HCEC 1CT (cell line): ENCODE measurements at places on chromosomes 7 and 10.

DNA sequence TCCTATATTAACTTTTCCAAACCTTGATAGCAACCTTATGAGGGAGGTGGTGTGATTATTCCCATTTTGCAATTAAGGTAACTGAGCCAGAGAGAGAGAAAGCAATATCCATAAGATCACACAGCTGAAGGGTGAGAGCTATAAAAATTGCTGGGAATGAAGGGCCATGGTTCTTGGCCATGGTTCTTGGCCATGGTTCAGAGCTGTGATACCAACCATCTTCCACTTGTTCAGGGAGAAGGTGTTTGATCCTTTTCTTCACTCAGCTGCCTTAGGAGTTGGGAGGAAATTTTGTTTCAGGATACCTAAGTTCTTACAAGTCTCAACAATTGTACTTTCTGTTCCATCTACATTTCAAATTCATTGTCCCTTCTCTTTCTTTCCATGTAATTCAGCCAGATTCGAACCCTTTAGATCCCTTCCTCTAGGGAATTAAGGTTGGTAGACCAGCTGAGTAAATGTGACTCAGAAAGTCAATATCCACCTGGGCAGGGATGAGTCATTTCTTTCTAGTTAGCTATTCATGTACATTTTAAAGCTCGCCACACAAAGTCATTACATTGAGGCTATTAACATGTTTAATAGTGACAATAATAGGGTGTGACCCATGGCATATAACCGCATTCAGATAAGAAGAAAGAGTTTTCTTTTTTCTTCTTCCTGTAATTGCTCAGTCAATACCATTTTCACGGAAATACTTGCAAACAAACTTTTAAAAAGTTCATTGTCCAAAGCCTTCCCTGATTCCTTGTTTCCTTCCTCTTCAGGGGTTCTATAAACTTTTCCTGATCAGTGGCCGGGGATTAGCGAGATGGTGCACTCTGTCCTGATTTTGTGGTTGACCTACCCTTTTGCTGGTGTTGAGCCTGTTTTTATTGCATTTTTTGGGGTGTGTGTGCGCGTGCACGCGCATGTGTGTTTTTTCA is 143.4 kb downstream of the TCF7L2 start:
- DNase-seq: peak; percentile 47

GRCh38 chr10:48577158-48577557 is 27.7 kb downstream of the ARHGAP22 start:
- DNase-seq: no peak

DNA sequence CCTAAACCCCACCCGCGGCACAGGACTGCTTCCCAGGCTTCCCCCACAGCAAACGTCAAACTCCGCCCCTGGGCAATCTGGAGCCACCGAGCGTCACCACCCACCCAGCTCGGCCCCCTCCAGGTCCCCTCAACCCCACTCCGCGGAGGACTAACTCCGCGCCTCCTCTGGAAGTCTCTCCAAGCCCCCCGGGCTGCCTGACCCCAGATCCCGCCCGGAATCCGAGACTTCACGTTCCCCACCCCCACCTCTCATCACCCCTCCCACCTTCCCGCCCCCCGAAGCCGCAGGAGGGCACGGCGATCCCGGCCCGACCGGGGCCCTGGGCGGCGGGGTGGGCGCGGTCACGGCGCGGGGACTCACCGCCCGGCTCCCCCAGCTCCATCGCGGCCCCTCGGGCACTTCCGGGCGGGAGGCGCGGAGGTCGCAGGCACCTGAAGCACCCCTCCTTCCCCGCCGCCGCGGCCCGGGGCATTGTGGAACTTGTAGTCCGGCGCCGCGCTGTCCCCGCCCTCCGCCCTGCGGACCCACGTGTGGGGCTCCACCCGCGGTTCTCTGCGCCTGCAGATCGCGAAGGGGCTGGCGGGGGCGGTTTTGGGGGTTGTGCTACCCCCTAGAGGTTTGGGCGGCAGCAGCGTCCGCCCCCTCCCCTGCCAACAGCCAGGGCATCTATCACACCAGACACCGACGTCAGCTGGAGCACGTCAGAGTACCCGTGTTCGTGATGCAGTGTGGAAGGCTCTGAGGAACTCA is at the start of gene TMUB1:
TMUB1 (minus strand) TSS at position 423 of the 753 bp plus-strand sequence. CDS start 930 bp downstream, outside the sequence.
- peak; percentile 50 for DNase-seq

GRCh38 chr10:110522365-110522988 is 24.8 kb downstream of the DUSP5 start:
- no peak for DNase-seq

DNA sequence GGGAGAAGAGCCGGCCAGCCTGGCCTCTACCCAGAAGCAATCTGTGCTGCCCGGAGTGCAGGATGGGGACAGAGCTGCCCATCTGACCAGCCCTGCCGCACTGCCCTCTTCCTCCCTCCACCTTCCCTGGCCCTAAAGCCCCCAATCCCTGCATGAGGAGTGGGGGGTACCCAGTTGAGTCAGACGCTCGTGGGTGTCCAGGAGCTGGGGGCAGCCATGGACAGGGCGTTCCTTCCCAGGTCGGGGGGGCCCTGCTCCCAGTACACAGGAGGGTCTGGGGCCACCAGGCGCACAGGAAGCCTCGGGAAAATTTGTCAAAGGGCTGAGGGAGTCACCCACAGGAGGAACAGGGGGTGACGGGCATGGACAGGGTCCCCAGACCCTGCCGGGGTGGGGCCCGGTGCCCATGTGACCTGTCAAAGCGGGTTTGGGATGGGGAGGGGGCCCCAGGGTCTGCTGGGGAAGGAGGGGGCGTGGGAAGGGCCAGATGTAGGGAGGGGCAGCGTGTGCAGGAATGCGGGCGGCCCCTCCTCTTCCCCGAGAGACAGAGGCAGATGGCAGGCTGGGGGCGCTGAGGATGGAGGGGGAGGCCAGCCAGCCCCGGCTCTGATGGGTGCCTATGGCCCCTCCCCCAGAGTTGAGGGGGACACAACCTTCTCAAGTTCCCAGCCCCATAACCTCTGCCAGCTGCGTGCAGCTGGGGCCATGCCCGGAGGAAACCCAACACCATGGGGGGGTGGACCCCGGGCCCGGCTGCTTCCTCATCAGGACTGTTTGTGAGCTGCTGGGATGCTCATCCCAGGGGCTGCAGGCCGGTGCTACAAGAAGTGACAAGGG is 21.5 kb upstream of the GRIFIN start:
- DNase-seq: no peak

DNA sequence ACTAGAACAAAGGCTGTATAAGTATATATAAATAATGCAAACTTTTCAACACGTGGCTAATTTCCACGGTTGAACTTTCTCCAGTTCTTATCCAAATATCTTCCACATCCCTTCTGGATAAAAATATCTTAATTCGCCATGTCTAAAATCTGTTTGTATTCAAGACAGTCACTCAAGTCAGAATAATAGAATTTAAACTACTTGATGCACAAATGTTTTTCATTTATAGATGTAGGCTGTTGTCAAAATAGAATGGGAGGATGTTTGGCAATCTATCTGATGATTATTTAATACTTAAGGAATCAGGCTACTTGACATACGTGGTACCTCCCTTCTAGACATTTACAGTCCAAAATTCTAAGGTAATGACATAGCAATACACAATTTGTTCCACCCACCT is 204.3 kb downstream of the TWIST1 start:
- no peak for DNase-seq

GRCh38 chr10:71368643-71369042 is 28.1 kb upstream of the CDH23 start:
- DNase-seq: no peak

DNA sequence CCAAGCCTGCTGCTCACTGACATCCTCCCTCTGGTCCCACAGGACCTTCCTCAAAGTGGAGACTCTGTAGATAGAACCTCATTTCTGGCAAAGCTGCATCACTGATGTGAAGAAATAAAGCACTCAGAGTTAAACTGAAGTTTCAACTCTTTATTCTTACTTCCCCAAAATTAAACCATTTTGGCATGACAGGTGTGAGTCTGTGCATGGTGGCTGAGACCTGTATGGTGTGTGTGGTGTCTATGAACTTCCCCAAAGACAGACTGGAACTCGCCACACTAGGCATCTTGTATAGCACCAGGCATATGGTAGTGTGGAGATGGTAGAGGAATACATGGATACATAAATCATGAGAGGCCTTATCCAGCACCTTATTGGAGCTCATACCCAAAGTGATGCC is 6.6 kb upstream of the WDFY4 start:
- no peak for DNase-seq

GRCh38 chr10:21943633-21944265 is 59.8 kb downstream of the DNAJC1 start:
- DNase-seq: no peak

GRCh38 chr7:88387368-88387767 is 80.7 kb upstream of the STEAP4 start:
- DNase-seq: no peak

GRCh38 chr7:156823435-156823834 is 69.5 kb downstream of the LMBR1 start:
- peak; percentile 27 for DNase-seq

- DNase-seq: peak; percentile 93
Observed at GRCh38 chr10:33248638-33249037, 85.8 kb downstream of the NRP1 start.

- DNase-seq: no peak
Observed at GRCh38 chr7:1041551-1042491, 2.5 kb upstream of the GPR146 start.

GRCh38 chr7:135342887-135343286 is 109.2 kb downstream of the STRA8 start:
- no peak for DNase-seq

DNA sequence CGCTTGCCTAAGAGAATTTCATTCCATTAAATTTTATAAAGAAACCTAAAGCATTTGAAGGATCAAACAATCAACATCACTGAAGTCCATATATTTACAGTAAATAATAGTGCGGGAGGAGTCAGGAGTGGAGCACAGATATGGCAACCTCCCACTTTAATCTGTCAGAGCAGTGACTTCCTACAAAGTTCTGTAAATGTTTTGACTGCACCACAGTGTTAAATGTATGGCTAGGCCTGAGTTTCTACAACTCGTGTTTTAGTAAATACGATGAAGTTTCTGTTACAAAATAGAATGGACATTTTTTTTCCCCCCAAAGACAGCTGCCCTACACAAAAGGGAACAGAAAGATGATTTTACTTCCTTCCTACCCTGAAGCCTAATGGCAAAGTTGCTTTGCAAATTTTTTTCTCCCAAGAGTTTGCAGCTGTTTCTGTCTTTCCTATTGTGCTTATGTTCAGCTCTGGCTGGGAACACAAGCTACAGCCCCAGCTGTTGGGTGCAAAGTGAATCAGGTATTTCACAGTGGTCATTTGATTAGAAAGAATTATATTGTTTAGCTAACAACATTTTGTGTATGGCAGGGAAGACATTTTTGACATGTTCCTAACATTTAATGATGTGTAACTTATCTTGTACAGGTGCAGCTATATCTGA is 62.1 kb downstream of the MET start:
- no peak for DNase-seq

DNA sequence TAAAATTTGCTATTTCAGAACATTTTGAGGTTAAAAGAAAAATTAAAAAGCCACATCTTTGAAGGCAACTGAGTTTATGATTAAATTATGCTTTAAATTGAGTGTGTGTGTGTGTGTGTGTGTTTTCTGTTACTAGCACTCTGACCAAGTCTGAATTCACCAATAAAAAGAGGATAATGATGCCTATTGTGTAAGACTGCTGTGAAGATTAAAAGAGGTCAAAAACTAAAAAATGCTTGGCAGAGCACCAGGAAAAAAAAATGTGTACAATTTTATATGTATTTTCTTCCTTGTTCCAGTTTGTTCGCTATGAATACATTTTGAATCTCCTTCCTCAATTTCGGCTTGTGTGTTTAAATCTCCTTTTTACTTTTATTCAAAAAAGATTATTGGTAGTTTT is 316.6 kb upstream of the MAGI2 start:
- DNase-seq: no peak

GRCh38 chr10:23556727-23557440 is 118.0 kb downstream of the OTUD1 start:
- DNase-seq: peak; percentile 94

GRCh38 chr10:29712108-29712507 is 77.3 kb upstream of the SVIL start:
- DNase-seq: no peak

DNA sequence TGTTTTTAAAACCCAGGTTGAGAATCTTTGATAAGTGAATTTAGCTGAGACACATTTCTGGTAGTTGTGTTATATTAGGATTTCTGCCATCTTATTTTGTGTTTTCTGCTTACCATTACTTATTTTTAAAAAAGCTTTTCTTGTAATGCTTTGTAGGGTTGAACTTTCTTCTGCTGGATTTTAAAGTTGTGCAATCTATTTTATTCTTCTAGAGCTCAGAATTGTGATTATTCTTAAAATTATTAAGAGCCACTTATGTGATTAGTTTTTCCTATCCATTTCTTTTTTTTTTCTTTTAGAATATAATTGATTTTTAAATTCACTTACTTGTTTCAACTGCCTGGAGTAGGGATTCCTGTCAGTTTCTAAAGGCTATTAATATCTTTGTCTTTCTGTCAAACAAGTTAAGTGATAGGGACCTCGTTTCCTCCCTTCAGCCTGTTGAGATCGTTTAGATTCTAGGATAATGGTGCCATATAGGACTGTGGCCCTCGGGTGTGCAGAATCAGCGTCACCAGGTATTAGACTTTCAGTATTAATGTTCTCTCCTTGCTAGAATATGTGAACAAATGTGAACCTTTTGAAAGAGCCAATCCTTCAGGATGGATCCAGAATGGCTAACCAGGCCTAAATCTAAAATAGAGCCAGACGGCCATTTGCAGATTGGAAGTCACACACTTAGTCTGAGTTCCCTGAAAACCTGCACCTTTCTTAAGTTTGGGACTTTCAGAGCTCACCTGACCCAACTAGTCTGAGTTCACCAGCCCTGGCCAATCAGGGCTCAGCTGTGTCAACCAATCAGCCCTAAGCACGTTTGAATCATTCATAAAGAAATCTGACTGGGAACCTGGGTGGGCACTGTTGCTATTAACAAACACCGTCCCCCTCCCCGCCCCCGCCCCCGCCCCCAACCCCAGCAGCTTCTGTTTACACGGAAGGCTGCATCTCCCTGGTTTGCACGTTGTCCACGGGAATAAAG is 26.2 kb downstream of the CUX1 start:
- DNase-seq: no peak

DNA sequence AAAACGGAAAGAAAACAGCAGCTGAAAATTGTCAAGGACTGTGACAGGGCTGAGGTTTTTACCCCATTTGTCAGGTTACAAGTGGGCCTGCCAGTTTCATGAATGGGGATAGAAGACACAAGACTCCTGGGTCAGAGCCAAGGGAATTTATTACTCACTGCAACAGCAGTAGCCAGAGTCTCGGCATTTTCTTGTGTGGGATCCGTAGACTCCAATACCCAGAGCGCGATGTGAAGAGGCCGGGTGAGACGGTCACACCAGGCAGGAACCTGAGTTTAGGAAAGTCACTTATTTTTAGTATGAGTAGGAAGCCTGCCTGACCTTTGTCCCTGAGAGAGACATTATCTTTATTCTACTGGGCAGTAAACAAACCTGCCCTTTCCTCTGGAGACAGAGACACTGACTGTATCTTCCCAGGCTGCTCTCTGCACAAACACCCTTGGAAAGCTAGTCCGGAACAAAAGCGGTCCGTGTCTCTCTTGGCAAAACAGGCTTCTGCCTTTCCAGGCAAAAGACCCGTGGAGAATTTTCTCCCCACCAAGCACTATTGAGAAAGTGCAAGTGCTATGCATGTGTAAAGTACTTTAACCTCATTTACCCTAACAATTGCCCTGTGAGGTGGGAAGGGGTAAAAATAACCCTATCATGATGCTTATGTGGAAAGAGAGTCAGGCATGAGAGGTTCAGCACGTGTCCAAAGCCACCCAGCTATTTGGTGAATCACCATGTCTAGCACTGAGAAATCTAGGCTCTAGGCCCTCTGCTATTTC is 58.4 kb downstream of the JCAD start:
- DNase-seq: peak; percentile 83

GRCh38 chr10:510415-510881 is 179.0 kb downstream of the DIP2C start:
- DNase-seq: no peak

- DNase-seq: no peak
Observed at GRCh38 chr10:3496138-3496537, 288.9 kb downstream of the KLF6 start.
